NCI-H2081 (cell line): ENCODE measurements at places on chromosomes 5 and 9.

DNA sequence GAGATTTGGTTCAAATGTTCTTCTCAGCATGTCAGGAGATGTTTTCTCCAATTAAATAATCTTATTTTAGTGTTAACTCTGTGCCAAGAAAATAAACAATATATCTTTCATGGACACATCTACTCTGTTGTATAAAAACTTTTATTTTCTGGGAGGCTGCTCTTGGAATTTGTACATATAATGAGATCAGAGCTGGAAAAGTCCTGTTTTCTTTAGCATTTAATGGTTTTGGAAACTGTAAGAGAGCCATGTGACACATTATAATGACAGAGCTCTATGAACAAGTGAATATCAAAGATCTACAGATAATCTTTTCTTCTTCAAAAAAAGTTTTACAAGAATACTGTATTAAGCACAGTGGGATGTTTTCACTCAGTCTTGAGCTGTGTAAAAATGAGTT is 48.8 kb downstream of the FOXD1 start:
- DNase-seq: no peak

GRCh38 chr5:116517488-116517887 is 57.1 kb downstream of the SEMA6A start:
- no peak for DNase-seq

GRCh38 chr5:160030631-160031377 is 21.9 kb downstream of the TTC1 start:
- no peak for DNase-seq

GRCh38 chr9:85516455-85516854 is 225.3 kb downstream of the AGTPBP1 start:
- peak; percentile 51 for DNase-seq

DNA sequence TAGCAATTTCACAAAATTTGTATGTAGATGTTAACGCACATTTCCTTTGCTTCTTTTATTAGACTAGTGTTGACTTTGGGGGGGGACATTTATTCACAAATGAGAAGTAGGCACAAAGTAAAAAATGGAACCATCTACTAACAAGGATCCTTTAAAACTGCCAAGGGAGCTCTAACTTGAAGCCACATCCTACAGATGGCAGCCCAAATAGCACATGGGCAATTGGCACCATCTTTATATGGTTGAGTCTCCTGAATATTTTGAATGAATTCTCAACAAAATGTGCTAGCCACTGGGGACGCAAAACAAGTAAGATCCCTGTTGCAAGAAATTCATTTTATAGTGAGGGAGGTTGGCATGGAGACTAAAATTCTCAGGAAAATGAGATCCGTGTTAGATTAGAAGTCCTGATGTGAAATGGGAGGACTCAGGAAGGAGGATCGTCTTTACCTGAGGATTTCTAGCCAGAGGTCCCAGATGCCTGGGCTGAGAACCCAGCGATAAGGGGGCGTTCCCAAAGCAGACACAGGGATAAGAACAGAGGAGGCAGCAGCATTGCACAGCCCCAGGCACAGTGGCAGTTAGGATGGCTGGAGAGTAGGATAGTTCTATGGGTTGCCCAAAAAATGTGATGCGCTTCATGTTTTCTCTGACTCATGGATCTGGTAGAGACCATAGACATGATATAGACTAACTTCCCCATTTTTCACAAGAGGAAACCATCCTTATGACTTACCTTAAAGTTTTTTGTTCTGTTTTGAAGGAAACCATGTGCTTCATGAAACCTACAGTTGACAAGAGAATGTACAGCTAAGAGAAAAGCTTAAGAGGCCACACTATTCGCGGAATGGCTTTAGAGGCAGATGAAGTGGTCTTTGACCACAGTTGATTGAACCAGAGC is 37.4 kb downstream of the C9orf152 start:
- DNase-seq: no peak

- no peak for DNase-seq
Observed at GRCh38 chr5:12777342-12777741, 873.1 kb upstream of the CTNND2 start.

DNA sequence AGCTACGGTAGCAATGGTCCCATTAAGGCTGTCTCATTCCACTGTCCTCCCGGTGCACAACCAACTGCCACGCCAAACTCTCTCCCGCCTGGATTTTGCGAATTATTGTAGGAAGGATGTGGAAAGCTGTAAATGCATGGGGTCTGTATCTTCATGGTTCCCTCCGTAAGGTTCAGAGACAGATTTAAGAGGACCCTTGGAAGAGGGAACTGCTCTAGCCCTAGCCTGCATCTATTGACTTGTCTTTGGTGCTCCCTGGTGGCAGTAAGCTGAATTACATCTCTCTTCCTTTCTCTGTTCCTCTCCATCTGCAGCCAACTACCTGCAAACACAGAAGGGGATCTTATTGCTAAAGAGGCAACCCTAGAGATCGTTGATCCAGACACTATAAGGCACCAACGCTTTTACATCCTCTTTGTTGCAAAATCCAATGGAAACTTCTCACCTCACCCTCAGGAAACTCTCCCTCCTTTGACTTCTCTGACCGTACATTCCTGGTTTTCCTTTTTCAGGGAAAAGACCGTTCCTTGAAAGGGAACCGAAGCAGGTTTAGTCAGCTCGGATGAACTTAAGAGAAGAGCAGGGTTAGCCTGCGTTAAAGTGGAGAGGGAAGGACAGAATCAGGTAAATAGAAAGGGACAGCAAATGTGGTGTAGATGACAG is 11.9 kb downstream of the CAPSL start:
- DNase-seq: peak; percentile 71

DNA sequence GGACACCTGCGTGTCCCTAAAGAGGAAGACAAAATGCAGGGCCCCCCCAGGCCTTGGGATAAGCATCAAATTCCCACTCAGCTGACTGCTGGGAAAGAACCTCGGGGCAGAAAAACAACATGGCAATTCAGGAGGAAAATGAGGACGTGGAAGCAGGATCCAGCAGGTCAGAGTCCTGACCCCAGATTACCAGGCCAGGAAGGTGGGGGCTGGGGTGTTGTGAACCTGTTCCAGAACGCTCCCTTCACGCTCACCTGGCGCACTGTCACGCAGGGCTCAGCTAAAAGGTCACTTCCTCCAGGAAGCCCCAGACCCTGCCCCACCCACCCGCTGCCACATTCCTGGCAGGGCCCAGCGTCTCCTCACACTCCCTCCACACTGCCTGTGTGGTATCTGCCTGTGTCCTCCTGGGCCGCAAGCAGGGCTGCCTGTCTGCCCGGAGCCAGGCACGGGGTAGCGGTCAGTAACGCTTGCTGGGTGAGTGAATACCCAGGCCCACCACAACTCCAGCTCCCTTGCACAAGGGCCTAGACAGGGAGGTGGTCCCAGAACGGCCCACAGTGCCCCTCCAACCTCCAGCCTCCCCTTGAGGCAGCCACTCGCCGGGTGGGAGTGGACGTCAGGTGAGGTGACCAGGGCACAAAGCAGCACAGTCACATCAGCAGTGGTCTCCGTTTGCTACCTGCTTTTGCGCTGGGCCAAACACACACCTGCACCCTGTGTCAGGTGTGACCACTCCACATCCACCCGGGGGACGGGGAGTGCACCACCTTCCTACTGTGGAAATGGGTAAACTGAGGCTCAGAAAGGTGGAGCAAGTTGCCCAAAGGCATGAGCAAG is 18.1 kb downstream of the VAV2 start:
- no peak for DNase-seq

- DNase-seq: peak; percentile 64
Observed at GRCh38 chr9:89802781-89803355, 198.1 kb downstream of the GADD45G start.

GRCh38 chr5:57552033-57552432 is 69.4 kb upstream of the ACTBL2 start:
- no peak for DNase-seq

- no peak for DNase-seq
Observed at GRCh38 chr5:169856571-169856970, 123.7 kb downstream of the INSYN2B start.

GRCh38 chr9:113129884-113130283 is 20.9 kb upstream of the SLC31A2 start:
- no peak for DNase-seq

DNA sequence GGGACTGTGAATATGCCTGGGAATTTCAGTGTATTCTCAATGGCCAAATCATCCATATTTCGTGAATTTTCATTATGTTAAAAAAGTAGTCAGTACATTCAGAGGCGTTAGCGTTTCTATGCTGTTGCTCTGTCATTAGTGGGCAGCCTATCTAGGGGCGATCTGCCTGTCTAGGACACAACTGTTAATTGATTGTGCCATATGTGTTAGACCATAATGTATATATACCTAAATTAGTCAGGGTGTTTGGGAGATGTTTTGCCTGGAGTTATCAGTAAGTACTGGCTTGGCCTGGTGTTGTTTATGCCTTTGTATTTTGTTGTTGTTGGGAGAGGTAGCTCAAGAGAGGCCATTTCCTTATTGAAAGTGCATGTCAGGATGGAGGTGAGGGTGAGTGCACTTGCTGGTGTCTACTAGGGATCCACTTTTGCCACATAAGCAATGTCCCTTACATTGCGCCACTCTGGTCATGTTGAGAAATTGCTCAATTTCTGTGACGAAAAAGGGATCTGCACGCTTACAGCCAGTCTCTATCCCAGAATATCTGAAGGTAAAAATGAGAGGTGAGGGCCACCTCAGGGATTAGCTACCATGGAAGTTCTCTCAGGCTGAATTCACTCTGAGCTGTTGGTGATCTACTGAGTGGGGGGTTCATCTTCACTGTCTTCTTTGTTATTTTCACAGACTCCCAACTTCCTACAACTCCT is 123.3 kb downstream of the ST8SIA4 start:
- no peak for DNase-seq

- DNase-seq: no peak
Observed at GRCh38 chr9:99834474-99834873, 12.8 kb downstream of the NR4A3 start.

GRCh38 chr5:40383749-40384651 is 295.7 kb upstream of the PTGER4 start:
- DNase-seq: no peak
